SJSA1 (cell line): ENCODE measurements at places on chromosomes 13 and 19.

GRCh38 chr13:113513761-113514160 lies 23.2 kb upstream of the DCUN1D2 start:
- DNase-seq = no peak

GRCh38 chr13:98103942-98104880 lies 38.7 kb upstream of the FARP1 start:
- no peak for DNase-seq

GRCh38 chr19:8459520-8460270 lies 14.9 kb downstream of the HNRNPM start:
- DNase-seq = peak; percentile 60

GRCh38 chr13:49217962-49218492 lies 2.1 kb upstream of the MLNR start:
- DNase-seq = no peak

DNA sequence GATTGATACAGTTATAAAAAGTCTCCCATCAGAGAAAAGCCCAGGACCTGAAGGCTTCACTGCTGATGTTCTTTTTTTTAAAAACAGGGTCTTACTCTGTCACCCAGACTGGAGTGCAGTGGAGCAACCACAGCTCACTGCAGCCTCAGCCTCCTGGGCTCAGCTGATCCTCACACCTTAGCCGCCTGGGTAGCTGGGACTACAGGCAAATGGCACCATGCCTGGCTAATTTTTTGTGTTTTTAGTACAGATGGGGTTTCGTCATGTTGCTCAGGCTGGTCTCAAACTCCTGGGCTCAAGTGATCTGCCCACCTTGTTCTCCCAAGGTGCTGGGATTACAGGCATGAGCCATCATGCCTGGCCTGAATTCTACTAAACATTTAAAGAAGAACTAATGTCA lies 33.1 kb downstream of the TEX29 start:
- DNase-seq = no peak

DNA sequence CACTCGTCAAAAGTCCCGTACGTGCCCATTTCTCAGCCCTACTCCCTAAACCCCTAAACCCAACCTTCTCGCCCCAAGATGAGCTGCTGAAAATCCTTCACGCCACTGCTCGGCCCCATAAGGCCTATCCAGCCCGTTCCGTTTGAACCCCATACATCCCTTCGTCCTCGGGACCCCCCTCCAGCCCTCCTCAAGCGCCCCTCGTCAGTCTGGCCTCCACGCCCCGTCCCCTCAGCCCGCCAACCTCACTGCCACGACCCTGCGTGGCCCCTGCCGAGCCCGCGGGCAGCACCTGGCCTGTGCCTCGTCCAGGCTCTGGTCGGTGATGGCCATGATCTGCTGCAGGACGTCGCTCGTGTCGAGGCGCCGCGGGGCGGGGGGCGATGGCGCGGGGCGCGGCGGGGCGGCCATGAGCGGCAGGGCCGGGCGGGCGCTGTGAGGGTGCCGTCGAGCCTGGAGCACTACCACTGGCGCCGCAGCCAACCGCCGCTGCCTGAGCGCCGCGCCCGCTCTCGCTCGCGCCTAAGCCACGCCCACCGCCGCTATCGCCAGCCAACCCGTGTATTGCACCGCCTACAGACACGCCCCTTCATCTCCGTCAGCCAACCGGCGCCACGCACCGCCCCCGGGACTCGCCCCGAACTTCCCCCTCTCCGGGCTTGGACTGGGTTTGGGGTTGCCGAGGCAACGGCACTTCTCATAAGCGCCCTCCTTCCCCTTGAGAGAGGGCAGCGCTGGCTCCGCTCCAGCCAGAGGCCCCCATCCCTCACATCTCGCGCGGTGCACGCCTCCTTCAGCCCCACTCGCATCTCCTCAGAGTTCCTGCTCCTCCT lies at the start of gene PBX4:
Gene PBX4 (minus strand): TSS at position 469 of the 833 bp plus-strand sequence. CDS start 58 bp downstream, at position 411.
- DNase-seq = peak; percentile 95

DNA sequence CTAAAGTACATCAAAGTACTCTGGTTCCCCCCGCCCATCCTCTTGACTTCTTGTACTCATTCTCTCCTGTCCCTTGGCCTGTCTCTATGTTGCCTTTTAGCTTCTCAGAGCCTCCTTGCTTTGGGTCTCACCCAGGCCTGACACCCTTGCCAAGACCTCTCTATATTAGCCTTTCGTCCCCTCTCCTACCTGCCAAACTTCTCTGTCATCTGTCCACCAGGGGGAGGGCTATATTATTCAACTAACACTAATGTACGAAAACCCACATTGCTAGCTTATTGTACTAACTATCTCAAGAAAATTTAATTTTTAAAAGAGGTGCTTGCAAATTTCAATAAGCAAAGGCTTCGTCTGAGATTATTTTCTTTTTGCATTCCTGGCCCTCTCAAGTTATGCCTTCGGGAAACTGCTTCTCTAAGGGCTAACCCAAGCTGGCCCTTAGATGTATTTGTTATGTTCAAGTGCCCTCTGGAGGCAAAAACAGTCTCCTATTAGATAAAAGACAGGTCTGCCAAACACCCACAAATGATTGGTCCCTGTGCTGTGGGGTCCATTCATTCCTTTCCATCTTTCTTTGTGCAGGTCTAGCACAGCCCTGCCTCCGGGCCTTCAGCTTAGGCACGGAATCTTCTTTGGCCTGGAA lies 6.3 kb upstream of the MRPS31 start:
- no peak for DNase-seq

- no peak for DNase-seq
Observed at GRCh38 chr13:98372876-98373275, 195.8 kb upstream of the RNF113B start.

DNA sequence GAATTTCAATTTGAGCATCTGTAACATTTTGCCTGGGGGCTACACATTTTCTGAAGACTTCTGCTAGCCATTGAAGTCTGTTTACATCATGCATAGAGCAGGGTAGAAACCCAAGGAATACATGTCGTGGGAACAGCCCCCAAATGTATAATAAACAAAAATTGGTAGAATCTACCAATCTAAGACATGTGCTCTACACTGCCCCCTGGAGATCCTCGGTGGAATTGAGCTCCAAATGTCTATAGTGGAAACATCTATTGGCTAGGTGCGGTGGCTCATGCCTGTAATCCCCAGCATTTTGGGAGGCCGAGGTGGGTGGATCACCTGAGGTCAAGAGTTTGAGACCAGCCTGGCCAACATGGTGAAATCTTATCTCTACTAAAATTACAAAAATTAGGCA lies 57.3 kb downstream of the MBD3L2B start:
- no peak for DNase-seq

DNA sequence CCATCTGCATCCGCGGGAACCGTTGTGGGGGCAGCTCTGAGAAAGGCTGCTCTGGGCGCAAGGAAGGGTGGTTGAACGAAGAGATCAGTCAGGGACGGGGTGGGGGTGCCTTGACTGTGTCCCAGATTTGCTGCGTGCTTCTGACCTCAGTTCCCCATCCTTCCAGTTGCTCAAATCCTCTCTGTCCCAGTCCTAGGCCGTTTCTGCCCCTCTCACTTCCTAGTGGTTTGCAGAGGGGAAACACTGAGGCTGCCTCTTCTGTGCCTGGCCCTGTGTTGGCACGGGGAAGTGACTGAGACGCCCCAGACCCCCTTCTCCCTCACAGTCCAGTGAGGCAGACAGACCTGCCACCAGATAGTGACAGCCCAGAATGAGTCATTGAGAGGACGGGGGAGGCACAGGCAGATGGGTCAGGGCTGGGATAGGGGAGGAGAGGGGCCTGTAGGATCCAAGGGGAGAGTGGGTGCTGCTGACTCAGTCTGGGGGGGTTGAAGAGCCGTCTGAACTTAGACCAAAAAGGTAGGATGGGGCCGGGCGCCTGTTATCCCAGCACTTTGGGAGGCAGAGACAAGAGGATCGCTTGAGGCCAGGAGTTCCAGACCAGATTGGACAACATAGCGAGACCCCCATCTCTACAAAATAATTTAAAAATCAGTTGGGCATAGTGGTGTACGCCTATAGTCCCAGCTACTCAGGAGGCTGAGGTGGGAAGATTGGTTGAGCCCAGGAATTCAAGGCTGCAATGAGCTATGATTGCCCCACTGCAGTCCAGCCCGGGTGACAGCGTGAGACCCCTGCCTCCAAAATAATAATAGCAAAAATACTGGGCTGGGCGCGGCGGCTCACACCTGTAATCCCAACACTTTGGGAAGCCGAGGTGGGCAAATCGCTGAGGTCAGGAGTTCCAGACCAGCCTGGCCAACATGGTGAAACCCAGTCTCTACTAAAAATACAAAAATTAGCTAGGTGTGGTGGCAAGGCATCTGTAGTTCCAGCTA lies 26.5 kb downstream of the NUMBL start:
- DNase-seq = no peak
